ENCODE measurements at places on chromosomes 4 and X.

GRCh38 chr4:47744843-47745382 lies 93.0 kb downstream of the CORIN start:
- DNase-seq = no peak

DNA sequence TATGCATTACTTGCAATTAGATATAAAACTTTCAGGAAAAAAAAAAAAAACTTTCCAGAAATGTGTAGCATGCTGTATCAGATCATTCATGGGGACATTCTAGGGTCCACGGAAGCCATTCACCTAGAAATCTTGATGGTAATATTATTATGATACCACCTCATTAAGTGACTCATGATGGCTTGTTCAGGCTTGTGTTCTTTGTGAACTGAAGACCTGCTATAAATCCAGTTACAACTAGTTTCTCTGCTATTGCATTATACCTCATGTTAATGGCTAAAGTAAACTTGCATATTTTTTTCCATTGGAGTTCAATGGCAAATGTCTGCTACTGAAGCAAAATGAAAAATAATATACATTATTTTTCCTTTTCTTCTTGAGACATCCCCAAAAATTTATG lies 35.3 kb upstream of the PTPN13 start:
- peak; percentile 85 for DNase-seq

DNA sequence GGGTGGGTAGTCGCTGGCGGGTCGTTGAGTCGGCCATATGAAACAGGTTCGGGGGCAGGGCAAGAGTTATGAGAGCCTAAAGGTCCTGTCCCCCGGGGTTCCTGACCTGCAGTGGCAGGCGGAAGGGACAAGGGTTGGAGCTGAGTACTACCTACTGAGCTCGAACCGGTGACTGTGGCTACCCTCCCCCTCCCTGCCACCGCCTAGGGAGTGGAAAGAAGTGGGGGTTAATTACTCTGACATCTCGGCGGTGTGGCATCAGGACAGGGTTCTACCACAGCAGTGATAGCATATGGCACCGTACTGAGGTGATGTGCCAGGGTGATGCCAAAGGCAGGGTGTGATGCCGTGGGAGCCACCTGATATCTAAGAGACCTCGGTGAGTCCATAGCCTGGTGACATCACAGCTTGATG lies 307 bp downstream of the ATG4A start:
- no peak for DNase-seq

DNA sequence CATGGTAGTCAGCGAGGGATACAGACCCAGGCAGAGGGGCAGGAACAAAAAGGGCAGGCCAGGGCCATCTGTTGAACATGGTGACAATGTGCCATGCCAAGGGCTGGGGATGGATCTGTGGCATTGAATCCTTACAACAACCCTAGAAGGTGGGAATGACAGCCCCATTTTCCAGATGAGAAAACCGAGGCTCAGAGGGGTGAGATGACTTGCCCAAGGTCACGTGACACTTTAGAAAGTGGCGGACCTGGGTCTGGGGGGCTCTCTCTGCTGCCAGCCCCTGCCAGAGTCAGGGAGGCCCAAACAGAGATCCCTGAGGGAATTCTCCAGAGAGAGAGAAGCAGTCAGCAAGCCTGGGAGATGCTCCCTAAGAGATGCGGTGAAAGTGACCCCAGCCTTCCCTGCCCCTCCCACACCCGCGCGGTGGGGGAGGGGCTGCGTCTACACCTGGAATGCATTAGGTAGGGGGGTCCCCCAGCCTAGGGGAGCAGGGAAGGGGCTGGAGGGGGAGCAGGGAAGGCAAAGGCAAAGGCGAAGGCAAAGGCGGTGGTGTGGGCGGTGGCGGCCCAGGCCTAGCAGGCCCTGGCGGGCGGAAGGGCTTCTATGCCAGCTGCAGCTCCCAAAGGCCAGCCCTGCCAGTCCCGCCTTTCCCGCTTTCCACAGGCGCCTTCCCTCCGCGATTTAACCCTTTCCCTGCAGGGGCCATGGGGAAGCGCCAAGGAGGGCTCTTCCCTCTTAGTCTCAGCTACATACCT lies 13.0 kb downstream of the FGD1 start:
- DNase-seq = no peak

- peak; percentile 60 for DNase-seq
Measured at GRCh38 chr4:22485737-22486136, 30.1 kb downstream of the ADGRA3 start.

Data from MCF 10A (cell line).